RCC 7860 (cell line): ENCODE measurements at places on chromosomes 3 and 15.

DNA sequence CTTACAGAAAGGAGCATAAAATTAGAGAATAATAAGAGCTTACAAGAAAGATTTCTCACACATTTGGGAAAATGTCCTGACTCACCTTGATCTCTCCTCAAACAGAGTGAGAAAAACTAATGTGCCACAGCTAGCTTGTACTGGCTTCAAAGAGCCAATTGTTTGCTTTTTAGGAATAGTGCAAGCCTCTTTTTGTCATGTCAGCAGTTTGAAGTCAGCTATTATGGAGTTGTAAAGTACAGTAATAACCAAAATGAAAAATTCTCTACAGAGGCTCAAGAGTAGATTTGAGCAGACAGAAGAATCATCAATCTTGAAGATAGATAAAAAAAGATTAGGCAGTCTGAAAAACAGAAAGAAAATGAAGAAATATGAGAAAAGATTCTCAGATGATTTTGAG lies 313.4 kb upstream of the GPR149 start:
- no peak for DNase-seq

GRCh38 chr3:12424635-12425319 lies 59.5 kb upstream of the TSEN2 start:
- DNase-seq: no peak

DNA sequence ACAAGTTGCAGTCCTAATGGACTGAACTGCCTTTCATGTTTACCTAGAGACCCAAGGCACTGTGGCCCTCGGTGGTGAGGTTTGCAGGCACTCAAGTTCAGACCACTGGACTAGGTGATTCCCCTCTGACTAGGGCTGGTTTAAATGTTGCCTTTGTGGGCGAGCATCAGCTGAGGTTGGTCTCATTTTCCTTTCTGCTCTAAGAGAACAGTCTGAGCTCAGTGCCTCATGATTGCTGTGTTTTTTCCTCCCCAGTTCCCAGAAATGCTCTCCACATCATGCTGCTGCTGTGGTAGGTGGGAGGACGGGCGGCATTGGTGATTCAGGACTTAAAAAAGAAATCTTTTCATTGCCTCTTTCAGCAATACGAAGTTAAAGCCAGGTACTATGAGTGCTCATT lies 237.2 kb downstream of the MBNL1 start:
- DNase-seq: no peak

- no peak for DNase-seq
Observed at GRCh38 chr3:133383175-133383574, 16.7 kb upstream of the BFSP2 start.

- DNase-seq: no peak
Observed at GRCh38 chr15:25238716-25239470, 199.9 kb downstream of the UBE3A start.

GRCh38 chr3:60080648-60081047 lies 1030.8 kb upstream of the CFAP20DC start:
- DNase-seq: no peak

DNA sequence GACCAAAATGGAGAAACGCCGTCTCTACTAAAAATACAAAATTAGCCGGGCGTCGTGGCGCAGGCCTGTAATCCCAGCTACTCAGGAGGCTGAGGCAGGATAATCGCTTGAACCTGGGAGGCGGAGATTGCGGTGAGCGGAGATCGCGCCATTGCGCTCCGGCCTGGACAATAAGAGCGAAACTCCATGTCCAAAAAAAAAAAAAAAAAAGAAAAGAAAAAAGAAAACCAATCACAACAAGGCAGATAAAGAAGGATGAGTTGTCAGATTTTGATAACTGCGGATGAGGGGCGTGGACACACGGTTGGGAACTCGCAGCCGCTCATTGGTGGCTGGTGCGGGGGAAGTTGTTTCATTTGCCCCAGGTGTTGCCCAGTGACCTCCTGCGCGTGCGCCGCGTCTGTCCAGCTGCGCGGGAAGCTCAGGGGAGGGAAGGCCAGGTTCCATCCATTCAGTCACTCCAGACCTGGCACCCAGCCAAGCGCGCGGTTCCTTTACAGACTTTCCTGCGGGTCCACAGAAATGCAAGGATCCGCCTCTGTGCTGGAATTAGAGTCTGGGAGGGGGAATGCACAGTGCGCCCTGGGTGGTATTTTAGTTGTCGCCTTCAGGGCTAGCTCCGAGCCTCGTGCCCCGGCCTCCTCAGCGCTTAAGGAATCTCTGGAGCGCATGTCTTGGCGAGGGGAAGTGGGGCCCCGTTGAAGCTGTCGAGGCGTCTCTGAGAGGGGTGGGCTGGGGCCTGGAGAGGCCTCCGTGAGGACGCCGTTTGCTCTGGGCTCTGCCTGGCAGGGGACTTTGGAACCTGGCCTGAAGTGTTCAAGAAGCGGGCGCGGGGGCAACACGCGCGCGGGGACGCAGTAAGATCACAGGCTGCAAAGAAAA lies 708 bp upstream of the GCHFR start:
- DNase-seq: no peak

DNA sequence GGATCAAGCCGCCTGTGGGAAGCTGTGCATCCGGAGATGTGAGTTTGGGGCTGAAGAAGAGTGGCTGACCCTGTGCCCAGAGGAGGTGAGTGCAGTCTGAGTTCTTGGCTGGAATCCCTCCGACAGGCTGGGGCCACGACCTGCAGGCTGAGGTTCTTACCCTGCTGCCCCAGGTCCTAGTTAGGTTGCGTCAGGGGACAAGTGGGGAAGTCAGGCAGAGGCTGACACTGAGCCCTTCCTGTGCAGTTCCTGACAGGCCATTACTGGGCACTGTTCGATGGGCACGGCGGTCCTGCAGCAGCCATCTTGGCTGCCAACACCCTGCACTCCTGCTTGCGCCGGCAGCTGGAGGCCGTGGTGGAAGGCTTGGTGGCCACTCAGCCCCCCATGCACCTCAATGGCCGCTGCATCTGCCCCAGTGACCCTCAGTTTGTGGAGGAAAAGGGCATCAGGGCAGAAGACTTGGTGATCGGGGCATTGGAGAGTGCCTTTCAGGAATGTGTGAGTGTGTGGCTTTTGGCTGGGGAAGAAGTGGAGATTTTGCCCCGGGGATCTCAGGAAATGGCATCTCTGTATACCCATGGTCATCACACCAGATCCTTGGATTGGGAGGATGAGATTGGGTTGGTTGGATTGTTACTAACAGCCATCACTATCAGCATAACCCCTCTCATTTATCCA lies 1.3 kb downstream of the PPM1M start:
- no peak for DNase-seq

DNA sequence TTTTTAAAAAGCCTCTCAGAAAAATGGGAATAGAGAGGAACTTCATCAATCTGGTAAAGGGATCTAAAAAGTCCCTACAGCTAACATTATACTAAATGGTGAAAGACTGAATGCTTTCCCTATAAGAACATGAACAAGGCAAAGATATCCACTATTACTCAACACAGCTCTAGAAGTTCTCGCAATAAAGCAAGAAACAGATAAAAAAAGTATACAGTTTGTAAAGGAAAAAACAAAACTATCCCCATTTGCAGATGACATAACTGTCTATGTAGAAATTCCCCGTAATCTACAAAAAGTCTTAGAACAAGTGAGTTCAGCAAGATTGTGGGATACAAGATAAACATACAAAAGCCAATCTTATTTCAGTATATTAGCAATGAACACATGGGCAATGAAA lies 15.4 kb downstream of the EDC3 start:
- DNase-seq: no peak

DNA sequence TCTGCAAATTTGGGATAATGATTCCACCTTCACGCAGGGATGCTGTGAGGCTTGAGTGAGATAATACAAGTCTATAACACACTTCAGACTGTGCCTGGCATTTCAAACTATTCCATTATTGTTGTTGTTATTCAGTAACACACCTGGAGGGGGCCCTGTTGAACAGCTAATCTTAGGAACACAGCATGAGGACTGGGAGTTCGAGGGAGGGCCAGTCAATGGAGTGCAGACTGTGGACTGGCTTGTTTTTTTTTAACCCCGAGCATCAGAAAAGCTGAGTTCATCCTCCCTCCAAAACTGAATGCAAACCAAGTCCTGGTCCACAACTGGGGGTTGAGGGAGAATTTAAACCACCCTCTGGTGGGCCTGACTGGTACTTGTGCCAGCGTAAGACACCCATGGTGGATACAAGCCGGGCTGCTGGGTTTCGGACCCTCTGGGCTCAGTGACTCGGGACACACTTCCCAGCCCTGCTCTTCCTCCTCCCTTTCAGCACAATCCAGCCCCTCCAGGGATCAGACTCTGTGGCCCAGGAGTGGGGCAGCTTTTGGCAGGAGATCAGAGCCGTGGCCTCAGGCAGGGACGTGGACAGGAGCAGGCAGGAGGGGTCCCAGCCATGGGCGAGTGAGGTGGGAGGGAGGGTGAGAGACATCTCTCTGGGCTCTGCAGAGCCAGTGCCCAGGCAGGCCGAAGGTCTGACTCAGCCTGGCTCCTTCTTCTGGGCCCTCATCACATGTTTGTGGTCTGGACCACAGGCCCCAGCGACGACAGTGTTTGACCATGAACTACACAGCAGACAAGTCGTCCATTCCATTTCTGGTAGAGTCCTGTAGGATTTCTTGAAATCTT lies 36.3 kb upstream of the MEX3B start:
- DNase-seq: peak; percentile 94

GRCh38 chr3:130626049-130626448 lies 109.1 kb downstream of the COL6A6 start:
- DNase-seq: no peak

- peak; percentile 24 for DNase-seq
Observed at GRCh38 chr3:58025837-58026569, 17.8 kb downstream of the FLNB start.

DNA sequence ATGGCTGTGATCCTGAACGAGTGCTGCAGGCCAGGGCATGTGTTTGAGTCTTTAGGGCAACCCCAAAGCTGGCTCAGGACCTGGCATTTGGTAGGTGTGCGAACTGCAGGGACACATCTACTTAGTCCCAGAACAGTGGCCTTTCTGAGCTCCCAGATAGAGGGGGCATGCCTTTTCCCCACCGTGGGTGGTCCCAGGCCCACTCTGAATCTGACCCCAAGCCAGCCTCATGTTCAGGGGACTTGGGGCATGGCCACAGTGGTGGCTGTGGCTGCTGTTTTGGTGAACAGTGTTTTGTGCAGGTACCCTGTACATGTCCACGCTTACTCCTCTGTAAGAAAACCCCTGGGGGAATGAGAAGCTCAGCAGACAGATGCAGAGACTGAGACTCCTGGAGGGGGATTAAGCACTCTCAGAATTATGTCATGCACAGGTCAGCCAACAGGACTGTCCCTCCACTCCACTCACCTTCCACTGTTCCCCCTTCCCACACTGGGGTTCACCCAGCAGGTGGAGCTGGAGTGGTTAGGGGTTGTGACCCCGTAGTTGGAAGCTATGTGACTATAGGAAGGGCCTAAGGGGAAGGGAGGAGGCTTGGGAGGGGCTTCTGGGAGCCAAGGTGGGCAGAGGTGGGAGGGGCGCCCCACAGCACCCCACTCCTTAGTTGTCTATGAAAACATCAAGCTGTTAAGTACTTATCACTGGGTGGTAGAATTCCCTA lies 16.4 kb downstream of the ESYT3 start:
- no peak for DNase-seq

DNA sequence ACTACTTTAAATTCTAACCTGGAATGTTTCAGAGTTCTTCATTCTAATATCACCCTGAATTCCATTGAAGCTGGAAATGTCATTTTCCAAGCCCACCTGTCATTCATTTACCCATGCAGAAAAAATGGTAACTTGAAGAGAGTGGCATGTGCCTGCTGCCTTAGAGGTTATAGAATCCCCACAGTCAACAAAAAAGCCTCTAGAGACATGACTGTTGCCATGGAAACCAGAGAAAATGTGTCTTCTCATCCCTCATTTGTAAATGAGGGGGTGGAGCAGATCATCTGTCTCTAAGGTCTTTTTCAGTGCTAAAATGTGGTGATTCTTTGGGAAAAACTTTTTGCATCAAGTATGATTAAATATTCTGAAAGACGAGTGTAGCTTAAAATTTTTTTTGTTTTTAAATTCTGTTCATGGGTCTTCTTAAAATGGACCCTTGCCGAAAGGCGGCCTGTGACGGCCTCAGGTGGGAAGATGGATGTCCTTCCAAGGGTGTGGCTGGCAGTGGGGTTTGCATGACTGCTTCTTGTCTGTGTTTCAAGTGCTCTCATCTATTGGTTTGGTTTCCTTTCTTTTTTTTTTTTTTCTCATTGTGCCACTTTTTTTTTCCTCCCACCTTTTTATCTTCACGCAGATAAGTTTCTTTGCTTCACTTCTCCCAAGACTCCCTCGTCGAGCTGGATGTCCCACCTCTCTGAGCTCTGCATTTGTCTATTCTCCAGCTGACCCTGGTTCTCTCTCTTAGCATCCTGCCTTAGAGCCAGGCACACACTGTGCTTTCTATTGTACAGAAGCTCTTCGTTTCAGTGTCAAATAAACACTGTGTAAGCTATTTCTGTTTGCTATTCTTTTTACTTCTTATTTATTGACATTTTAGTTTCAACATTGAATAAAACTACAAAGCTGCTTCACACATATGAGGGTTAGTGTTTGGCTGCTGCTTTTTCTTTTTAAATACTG lies 23.0 kb downstream of the TPM1 start:
- peak; percentile 34 for DNase-seq
